Aorta (tissue), 5 donors: ENCODE measurements at places on chromosomes 12 and 14. TPM values are rescaled to one million over a fixed set of nuclear protein-coding genes. Genes with fewer than 3 reads are reported as not detected.
A peak's percentile ranks its signal among the peaks of the same experiment; 100 is the strongest.

GRCh38 chr12:119725523-119725922 lies 57.6 kb downstream of the PRKAB1 start:
- no peak for DNase-seq

- DNase-seq, result no peak
Measured at GRCh38 chr14:62301911-62302310, 539.7 kb downstream of the SNAPC1 start.

DNA sequence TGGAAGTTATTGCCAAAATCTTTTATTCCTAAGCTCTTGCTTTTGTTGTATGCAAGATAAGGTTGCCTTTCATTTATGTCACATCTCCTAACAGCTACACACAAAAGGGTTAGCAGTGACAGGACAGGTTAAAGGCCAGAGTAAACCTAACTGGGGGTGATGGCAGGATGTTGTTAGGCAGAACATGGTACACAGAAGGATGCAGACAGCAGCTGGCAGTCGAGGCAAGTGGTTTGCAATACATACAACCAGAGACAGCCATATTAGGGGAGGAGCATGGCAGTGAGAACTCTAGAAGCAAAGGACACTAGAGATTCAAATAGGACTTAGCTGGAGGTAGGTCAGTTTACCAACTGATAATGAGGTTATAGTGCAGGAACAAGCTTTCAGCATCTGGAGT lies 2.7 kb upstream of the ABCD2 start:
- no peak for DNase-seq

GRCh38 chr12:89470741-89471509 lies 53.7 kb downstream of the GALNT4 start:
- DNase-seq, result no peak

GRCh38 chr14:24712374-24712773 lies 78.4 kb upstream of the GZMB start:
- no peak for DNase-seq

DNA sequence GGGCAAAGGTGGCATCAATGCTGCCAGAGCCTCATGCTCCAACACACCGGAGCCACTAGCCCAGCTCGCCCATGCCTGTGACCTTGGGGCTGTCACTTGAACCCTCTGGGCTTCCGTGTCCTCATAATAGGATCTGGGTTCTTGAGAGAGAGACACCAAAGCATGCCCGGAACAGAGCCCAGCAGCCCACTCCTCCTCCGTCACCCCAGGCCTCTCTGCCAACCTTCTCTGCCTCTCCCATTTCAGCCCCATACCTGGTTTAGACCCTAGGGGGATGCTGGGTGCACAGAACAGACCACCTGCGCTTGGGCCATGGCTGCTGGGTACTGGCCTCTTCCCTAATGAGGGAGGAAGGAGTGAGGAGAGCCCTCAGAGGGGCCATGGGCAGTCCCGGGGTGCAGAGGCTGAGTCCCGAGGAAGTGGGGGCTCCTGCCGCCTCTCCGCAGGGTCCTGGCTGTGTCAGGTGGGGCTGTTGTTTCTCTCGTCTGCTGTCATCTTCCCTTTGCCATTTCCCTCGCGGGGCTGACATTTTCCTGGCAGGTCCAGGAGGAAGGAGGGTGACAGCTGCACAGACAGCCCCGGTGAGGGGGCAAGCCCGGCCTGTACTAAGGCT lies 172.4 kb upstream of the RTL1 start:
- DNase-seq, result peak; percentile 60

- no peak for DNase-seq
Measured at GRCh38 chr14:24817212-24818057, 183.4 kb upstream of the GZMB start.

DNA sequence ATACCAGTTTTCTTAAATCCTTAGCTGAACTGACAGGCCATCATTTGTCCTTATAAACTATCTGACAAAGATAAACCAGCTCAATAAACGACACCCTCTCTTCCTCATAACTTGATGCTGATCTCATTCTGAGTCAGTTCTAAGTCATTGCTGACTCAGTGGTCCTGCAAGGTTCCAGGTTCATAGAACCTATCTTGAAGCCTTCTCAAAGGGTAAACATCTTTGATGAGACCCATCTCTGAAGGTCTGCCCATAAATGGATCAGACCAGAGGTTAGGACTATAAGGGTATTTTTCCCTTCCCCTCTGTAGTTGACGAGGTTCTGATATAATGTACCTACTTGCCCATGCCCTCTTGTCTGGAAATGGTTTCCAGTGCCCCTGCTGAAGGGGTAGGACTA lies 11.9 kb downstream of the NAA25 start:
- DNase-seq, result no peak

GRCh38 chr12:105820429-105821125 lies 318.2 kb downstream of the NUAK1 start:
- no peak for DNase-seq

DNA sequence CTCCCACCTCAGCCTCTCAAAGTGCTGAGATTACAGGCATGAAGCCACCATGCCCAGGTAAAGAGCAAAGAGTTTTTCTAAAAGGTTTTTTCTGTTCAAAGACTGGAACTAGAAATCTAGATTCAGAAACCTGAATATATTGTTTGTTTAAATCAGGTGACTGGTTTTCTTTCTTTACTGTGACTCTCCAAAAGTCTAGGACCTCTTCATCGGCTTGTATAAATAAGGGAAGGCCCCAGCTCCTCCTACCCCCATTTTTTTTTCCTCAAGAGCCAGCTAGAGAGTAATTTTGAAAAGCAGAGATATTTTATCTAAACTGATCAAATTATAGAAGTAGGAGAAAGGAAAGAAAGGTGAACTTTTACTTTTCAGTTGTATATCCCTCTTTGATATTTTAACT lies 48.0 kb downstream of the TMEM116 start:
- no peak for DNase-seq

- DNase-seq, result no peak
Measured at GRCh38 chr12:12088761-12089160, 18.0 kb downstream of the BCL2L14 start.

- DNase-seq, result no peak
Measured at GRCh38 chr12:65596514-65597091, 227.7 kb upstream of the HMGA2 start.

- DNase-seq, result no peak
Measured at GRCh38 chr12:124694250-124694649, 126.8 kb upstream of the NCOR2 start.

DNA sequence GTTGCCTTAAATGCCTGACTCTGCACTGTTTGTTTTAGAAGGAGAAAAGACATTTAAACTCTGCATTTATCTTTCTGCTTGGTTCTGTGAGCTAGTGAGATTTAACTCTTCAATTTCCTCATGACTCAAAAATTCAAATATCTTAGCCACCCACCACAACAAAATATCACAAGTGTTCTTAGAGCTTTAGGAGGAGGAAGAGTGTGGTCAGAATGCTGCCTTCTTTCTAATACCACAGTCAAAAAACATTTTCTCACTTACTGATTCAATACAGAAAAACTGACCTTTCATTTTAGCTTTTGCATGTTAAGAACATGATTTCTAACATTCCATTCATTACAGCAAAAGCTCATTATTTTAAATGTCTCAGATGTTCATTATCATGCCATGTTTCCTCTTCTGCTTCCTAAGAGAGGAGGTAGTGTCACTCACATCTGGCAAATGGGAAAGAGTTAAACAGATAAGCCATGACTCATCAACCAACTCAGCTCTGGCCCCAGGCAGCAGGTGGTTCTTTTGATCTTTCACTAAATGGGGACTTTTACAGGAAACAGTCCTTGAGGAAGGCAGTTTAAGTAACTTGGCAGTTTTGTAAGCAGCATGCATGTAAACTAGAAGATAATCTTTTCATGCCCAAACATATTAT lies 56.4 kb upstream of the RNU6-8 start:
- DNase-seq, result no peak

GRCh38 chr12:79891506-79892162 lies 43.3 kb downstream of the PPP1R12A start:
- DNase-seq, result no peak

GRCh38 chr12:112447106-112447505 lies 28.4 kb downstream of the PTPN11 start:
- DNase-seq, result no peak

DNA sequence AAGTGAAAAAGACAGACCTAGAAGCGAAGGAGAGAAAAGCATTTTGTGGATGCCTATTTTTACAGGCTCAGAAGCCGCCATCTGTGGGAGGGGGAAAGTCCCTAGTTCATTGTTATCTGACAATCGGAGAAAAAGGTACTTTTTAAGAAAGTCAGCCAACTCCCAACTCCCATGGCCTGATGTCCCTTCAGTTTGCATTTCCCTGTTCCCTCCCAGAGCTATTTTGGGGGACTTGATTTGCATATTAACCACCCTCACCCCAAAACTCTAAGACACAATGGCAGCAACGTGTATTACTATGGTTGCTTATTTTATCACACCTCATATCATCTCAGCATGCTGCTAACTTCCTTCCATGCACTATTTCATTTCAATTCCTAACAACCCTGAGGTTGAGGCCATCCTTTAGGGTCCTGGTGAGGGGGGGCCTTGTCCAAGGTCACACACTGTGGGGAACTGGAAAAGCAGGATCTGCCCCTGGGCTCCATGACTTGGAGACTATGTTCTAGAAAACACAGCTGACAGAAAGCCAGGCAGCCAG lies 18.7 kb downstream of the HVCN1 start:
- no peak for DNase-seq

DNA sequence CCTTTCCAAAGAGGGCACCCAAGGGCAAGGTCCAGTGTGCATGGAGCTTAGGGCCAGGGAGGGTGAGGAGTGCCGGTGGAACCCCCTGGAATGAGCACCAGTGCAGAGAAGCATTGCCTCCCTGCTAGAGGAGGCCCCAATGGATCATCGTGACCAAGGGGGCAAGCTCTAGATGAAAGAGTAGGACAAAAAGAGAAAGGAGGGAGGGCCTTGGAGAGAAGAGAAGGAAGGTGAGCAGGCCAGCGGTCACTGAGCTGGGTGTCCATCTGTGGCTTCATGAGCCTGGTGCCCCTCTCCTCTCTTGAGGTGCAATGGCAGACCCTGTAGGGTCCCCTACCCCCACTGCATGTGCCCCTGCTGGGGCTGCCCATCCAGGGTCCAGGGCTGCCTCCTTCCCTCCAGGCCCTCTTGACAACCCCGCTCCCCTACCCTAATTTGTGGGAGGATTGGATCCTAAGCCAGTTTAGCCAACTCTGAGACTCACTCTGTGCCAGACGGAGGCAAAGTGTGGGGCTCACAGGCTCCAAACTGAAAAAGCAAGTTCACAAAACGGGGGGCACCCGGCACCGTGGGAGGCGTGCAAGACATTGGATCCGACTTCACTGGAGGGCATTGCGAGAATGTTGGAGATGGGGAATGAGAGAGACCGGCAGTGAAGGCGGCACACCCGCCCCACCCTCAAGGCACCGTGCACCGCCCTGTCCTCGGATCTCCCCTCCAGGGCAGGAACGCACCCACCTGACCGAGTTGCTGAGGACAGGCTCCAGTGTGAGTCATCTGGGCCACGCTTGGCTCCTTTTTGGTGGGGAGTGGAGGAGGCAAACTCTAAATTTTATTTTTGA lies 207.5 kb downstream of the KIF26A start:
- no peak for DNase-seq

DNA sequence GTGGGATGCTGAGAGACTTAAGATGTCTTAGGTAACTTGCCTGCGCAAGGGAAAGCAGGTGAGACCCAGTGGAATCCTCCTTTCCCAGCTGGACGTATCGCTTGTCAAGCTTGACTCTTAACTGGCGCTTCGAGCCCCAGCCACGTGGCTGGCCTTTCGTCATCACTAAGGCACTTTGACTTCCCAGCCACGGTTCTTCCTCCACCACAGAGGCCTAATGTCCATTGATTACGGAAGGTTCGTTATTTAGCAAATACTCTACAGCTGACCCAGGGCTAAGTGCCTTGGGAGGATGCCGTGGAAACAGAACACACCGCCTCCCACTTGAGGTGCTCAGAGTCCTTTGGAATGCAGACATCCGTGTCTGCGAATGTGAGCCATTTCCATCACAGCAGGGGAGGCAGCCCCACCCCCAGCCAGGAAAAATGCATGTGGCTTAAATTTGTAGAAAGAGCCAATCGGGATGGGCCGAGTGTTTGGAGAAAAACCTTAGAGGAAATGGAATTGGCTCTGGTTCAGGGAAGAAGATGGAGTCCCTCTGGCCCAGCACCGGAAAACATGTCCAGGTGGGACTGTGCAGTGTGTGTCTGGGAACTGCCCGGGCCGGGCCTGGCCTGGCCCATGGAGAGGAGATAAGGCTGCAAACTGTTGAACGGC lies 115.7 kb downstream of the PLXNC1 start:
- no peak for DNase-seq

DNA sequence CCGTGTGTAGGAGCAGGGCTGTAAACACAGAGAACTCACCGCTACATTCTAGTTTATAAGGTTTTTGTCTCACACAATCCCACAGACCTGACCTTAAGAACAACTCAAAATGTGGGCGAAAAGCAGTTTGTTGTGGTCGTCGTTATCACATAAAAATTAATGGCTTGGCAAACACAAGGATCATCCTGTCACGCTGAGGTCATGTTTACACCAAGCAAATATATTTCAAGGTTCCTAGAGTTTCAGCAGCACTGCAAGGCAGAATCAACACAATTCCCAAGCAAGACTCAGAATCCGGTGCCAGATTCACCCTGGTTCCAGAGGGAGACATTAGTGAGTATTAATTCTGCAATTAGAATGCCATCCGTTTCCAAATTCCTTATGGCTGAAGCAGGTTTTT lies 30.1 kb upstream of the MAP1LC3B2 start:
- DNase-seq, result no peak

DNA sequence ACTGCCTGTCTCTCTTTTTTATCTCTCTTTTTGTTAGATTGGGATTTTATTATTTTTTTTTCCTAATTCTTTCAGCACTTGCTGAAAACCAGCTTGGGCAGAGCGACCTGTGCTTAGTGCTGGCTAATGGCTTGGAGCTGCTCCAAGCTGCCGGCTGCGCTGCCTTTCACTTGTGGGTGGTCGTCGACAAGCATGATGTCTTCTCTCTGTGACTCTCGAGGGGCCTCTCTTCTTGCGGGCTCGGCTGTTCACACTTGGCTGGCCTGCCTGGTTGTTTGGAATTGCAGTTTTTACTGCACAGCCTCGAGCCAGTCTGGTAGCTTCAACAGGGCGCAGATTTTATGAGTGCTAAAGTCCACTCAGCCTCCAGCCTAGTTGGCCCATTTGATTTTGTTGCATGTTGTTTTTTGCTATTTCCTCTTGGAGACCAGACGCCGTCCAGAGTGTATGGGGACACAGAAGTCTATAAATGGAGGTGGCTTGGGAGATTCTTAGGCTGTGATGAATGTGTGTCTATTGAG lies 18.6 kb downstream of the TPCN1 start:
- peak; percentile 67 for DNase-seq

DNA sequence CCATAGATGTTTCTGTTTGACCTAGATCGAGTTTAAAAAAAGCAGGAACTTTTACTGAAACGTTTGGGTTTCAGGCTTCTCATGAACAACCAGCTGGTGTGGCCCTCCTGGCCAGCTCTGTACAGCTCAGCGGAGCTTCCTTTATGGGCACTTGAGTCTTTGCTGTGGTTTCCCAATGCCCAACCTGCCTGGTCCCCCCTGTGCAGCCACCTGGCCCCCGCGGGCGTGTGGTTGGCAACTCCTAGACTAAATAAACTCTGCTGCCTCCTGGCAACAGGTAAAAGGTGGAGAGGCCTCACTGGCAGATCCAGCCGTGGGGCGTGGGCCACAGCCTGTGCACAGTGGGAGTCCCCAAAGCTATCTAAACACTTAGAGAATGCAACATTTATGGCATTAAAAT lies 38.7 kb downstream of the ADGRD1 start:
- no peak for DNase-seq

GRCh38 chr12:64219145-64219544 lies 3.0 kb downstream of the KICS2 start:
- no peak for DNase-seq

The BCL11B gene
- 1.3 TPM for total RNA-seq

The IRAK3 gene
- 29.7 TPM for total RNA-seq

The DAAM1 gene
- 83.7 TPM for total RNA-seq

The BMP4 gene
- 28.5 TPM for total RNA-seq

The NOVA1 gene
- total RNA-seq, result 38.7 TPM

The CDK2 gene
- 29.8 TPM for total RNA-seq

The TSFM gene
- total RNA-seq, result 17.2 TPM

The LRRC9 gene
- total RNA-seq, result not detected
